Urinary bladder (tissue), 4 donors: ENCODE measurements at places on chromosomes 7 and 10. TPM values are rescaled to one million over a fixed set of nuclear protein-coding genes. Genes with fewer than 3 reads are reported as not detected.

DNA sequence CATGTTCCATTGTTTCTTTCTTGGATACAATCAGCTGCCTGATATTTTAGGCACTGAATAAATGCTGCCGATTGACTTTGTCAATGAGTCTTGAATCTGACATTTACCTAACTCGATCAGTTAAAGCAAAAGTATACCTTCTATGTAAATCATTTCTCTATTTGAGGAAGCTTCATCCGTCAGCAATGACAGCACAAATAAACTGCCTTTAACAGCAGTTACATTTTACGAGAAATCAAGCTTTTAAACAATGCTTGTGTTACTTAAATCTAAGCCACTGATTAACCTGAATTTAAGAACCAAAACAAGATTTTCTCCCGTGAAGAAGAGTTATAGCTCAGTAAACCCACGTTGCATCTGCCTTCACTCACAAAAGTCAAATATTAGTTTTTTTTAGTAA lies 71.3 kb downstream of the CUL1 start:
- DNase-seq = no peak

- DNase-seq = no peak
Measured at GRCh38 chr10:66958466-66958865, 32.6 kb downstream of the LRRTM3 start.

TEX36 gene
- total RNA-seq = not detected

- no peak for DNase-seq
Measured at GRCh38 chr10:129029051-129029450, 438.0 kb upstream of the MGMT start.

DNA sequence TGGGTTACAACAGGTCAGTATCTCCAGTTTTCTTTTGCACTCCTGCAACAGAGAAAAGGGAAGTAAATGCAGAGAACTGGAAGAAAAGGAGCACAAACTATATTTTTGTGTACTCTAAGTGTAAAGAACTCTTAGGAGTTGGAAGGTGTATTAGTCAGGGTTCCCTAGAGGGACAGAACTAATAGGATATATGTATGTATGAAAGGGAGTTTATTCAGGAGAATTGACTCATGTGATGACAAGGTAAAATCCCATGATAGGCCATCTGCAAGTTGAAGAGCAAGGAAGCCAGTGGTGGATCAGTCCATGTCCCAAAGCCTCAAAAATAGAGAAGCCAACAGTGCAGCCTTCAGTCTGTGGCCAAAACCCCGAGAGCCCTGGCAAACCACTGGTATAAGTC lies 22.6 kb upstream of the RAB18 start:
- DNase-seq = no peak

DNA sequence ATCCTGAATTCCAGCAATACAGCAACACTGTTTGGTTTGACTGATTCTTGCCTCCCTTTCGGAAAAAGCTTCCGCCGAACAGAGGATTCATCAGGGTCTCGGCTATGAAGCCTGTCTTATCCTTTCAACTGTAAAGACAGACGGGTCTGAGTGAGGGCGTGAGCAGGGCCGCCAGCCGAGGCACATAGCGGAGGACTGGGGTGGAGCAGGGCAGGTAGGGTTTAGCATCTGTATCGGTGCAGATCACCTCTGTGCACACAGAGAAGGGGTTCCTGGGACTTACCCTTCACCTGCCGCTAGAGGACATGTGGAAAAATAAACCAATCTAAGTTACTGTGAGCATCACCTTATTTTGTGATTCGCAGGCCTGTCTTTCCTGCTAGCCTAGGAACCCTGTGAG lies 656.9 kb upstream of the FOXK1 start:
- DNase-seq = no peak

DNA sequence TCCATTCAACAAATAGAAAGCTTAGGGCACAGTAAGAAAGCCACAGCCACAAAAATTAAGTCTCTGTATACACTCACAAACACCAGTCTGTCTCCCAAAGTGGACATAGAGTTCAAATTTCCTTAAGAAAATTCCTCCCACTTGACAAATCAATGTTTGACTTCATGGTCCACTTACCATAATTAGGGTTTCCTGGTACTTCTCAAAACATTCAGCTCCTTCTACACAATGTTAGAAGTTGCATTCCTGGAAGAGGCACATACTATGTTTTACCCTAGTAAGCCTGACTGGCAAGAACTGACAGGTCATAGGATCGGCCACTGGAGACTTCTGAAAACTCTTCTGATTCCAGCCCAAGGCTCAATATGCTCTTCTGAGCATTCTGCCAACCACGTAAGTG lies 70.5 kb downstream of the CPXM2 start:
- no peak for DNase-seq

DNA sequence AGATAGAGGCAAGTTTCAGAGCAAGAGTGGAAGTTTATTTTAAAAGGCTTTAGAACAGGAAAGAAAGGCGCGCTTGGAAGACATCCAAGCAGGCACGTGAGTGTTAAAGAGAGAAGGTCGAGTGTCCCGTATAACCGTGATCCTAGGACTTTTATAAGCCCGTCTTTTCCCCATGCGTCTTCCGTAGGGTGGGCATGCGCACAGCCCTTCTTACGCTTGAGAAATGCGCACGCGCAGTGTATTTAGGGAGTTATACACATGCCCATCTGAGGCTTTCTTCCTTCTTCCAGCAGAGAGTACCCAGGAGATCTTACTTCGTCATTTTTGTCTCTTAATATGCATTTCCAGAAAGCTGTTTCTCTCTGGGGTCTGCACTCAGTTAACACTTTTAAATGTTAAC lies 52.4 kb downstream of the CALD1 start:
- no peak for DNase-seq

DNA sequence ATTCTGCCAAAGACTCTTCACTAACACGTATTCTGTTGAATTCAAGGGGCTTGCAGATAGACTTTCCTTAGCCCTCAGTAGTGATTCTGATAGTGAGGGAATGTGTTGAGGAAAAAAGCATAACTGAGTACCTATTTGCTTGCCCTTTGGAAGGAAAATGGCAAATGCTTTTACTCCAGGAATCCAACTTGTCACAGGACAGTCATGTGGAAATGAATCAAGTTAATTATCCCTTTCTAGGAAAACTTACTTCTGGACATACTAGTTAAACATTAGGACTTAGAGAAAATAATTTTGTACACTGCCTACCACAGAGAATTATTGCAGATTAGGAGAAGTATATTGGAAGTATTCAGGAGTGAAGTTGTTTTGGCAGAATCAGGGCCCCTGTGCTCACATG lies 148.9 kb upstream of the SLC13A1 start:
- no peak for DNase-seq

DNA sequence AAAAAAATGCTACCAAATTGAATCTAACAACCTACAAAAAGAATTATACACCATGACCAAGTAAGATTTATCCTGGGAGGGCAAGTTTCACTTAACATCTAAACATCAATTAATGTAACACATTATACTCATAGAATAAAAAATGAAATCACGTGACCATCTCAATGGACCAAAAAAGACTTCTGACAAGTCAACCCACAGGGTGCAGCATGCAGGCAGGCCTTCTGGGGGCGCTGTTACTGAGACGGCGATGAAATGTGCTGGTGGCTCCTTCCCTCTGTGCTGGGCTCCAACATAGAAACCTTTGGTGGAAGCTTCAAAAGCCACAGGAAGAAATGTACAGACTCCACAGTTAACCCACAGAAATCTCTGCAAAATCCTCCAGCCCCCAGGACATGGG lies 103.1 kb downstream of the INHBA start:
- no peak for DNase-seq

GRCh38 chr7:69654849-69655707 lies 56.8 kb downstream of the AUTS2 start:
- DNase-seq = no peak

- no peak for DNase-seq
Measured at GRCh38 chr10:78366663-78367411, 333.2 kb downstream of the RPS24 start.

DNA sequence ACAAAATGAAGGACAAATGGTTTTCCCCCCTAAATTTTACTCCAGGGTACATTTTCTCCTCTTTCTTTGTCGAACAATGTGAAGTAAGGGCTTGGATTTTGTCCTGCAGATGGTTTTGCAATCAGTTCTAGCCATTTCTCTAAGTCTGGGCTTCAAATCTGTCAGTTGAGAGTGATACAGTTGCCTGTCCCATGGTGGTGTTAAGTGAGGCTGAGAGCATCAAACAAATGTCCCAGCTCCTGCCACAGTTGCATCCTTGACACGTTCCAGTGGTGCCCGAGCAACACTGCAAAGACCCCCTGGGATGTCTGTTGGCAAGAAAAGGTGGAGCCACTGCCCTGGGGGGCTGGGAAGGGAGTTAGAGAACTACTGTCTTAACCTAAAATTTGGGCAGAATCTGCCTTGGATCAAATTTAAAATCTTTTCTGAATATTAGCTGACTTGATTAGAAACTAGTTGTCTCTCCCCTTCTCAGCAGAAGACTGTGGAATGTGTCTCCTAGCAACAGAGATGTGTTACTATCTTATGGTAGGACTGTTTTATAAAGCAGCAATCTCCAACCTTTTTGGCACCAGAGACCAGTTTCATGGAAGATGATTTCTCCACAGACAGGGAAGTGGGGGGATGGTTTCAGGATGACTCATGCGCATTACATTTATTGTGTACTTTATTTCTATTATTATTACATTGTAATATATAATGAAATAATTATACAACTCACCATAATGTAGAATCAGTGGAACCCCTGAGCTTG lies 102.0 kb upstream of the STEAP1B start:
- no peak for DNase-seq
